ENCODE measurements at places on chromosomes 11 and 22.

DNA sequence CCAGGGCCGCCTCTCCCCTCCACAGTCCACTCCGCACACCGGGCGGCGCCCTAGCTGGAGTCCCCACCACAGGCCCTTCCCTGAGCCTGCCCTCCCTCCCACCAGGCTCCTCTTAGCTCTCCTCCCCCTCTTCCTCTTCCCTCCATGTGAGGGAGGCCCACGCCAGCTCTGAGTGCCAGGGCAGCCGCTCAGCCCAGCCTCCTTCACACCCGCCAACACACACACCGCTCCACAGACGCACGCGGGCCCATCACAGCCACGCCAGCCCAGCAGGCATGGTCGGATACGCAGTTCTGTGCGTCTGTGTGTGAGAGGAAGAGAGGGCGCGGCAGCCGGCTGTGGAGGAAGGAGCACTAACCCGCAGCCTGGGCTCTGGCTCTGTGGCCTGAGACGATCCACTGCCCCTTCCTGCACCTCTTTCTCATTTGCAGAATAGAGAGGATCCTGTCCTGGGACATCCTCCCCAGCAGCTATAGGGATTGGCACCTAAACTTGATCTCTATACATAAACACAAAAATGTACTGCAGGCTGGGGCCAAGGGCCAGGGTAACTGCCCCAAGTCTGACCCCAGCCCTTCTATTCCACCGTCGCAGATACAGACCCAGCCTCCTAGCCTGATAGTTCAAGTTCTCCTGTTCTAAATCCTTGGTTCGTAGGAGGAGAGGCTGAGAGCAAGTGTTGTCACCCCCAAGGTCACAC lies 3.5 kb downstream of the CHRM4 start:
- no peak for DNase-seq

GRCh38 chr11:2461253-2461955 lies 16.6 kb downstream of the KCNQ1 start:
- no peak for DNase-seq

DNA sequence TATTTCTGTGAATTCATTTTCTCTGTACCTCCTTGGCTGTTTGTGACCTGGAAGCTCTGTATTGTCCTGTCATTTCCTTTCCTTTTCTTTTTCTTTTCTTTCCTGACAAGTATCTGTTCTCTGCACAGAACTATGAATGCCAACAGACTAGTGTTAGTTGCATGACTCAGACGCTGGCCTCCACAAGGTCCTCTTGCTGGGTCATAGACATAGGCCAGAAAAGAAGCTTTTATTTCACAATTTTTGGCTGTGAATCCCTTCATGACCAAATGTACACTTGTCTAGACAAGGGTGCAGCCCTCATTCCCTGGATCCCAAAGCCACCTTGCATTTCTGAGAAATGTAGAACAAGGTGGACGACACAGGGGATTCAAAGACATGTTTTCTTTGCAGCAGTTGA lies 104.1 kb upstream of the MTNR1B start:
- DNase-seq = no peak

DNA sequence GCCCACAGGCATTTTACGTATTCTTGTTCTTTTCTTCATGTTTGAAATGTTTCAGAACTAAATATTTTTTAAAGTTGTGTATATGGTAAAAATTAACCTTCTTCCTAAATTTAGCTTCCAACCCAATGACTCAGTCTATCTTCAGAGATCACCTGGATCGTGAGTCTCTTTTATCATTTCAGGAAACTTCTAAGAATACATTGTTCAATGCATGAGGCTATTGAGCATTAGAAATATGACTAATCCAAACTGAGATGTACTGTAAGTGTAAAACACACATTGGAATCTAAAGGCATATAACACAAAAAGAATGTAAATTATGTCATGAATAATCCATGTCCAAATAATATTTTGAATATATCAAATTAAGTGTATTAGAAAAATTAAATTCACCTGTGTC lies 265.2 kb downstream of the LUZP2 start:
- no peak for DNase-seq

GRCh38 chr11:124075841-124076651 lies 34.9 kb upstream of the OR10G7 start:
- DNase-seq = no peak

GRCh38 chr11:34850334-34850733 lies 65.8 kb downstream of the APIP start:
- no peak for DNase-seq

- DNase-seq = no peak
Measured at GRCh38 chr22:23180301-23180892, at the start of gene BCR. Gene BCR, plus strand, starts transcription at chr22:23180509. Its CDS starts 452 bp downstream, at chr22:23180961.

GRCh38 chr22:18110194-18110953 lies at the start of gene TUBA8:
Gene TUBA8, plus strand, starts transcription at chr22:18110809. Its CDS starts 57 bp downstream, at chr22:18110866.
- no peak for DNase-seq

GRCh38 chr11:8693010-8693551 lies 10.5 kb downstream of the RPL27A start:
- DNase-seq = no peak

GRCh38 chr11:122612123-122612824 lies 43.2 kb upstream of the UBASH3B start:
- no peak for DNase-seq

- no peak for DNase-seq
Measured at GRCh38 chr11:74992852-74993251, 4.1 kb downstream of the NEU3 start.

GRCh38 chr11:57349491-57350274 lies 11.5 kb downstream of the P2RX3 start:
- no peak for DNase-seq

DNA sequence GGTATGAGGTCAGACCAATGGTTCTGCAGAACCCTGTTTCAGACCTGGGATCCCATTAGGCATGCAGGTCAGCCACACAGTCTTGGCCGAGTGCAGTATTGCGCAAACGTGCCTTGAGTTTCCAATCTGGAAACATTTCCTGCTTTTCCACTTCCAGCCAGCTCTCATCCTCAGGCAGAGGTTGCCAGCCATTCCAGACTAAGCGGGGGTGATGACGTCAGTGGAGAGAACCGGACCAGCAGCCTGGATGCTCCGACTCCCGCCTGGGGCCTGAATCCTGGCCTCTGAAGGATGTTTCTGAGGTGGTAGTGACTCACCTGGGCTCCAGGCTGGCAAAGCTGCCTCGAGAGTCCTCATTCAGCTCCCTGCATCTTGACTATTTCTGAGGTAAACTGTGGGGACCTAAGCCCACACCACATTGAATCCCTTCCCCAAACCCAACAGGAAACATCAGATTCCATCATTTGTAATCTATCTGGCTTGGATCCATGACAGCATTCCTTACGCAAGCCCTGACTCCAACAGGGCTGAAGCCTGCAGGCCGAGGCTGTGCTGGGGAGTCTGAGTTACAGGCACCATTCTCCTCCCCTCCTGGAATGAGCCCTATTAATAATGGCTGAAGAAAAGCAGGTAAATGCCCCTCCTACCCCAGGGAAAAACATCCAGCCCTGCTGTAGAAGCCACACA lies 83.0 kb downstream of the ABTB2 start:
- peak; percentile 44 for DNase-seq

- no peak for DNase-seq
Measured at GRCh38 chr22:27896245-27896644, 22.8 kb downstream of the PITPNB start.

DNA sequence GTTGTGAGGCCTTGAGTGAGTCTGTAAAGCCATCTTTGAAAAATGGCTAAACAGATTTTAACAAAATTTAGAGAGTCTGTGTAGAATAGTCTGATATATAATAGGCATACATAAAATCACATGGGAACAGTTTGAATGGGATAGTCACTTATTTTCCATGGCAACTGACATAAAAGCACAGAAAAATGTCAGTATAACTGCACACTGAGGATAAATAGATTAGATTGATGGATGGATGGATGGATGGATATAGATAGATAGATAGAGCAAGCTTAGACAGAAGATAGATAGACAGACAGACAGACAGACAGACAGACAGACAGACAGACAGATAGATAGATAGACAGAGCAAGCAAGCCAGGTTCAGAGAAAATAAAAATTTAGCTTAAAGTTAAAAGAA lies 660.2 kb upstream of the API5 start:
- DNase-seq = no peak

- no peak for DNase-seq
Measured at GRCh38 chr11:831961-832528, 707 bp upstream of the CD151 start.

- DNase-seq = no peak
Measured at GRCh38 chr11:75554258-75555022, 7.6 kb upstream of the SERPINH1 start.

GRCh38 chr22:35409783-35410662 lies 10.1 kb downstream of the MCM5 start:
- DNase-seq = no peak

DNA sequence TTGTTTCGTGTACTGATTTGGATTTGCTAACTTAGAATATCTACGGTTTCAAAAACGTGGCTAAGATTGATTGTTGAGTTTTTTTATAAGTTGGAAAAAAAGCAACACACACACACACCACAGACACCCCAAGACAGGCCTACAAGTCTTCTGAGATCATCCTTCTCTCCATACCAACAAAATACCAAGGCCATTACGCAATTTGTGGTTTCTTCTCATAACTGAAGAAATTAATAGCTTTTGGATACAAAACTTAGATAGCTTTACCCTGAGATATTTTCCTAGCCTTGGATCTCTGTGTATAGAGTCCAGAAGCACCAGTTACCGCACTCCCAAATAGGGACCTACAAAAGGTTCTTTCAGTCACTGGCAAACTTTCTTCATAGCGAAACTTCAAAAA lies 113.6 kb downstream of the SIK3 start:
- DNase-seq = no peak

DNA sequence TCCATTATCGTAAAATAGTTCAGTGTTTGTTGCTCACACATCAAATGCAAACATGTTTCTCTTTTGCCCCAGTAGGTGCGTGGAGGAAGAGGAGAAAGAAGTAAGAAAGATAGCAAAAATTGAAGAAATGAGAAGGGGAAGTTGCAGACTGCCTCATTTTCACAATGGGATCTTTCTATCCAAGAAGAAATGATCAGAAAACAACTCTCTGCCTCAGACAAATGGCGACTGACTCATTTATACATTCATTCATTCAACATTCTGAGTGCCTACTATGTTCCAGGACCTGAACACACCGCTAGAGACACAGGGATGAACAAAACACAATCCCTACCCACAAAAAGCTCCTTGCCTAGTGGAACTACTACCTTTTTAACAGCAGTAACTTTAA lies 367 bp downstream of the HPS5 start:
- DNase-seq = no peak

GRCh38 chr11:64371201-64371600 lies 12.2 kb downstream of the RPS6KA4 start:
- DNase-seq = no peak

GRCh38 chr11:94342250-94342649 lies 37.9 kb downstream of the IZUMO1R start:
- DNase-seq = no peak

- DNase-seq = no peak
Measured at GRCh38 chr11:117816151-117816741, 8.3 kb downstream of the FXYD2 start.

GRCh38 chr22:29702931-29703501 lies 16.8 kb upstream of the CABP7 start:
- no peak for DNase-seq

DNA sequence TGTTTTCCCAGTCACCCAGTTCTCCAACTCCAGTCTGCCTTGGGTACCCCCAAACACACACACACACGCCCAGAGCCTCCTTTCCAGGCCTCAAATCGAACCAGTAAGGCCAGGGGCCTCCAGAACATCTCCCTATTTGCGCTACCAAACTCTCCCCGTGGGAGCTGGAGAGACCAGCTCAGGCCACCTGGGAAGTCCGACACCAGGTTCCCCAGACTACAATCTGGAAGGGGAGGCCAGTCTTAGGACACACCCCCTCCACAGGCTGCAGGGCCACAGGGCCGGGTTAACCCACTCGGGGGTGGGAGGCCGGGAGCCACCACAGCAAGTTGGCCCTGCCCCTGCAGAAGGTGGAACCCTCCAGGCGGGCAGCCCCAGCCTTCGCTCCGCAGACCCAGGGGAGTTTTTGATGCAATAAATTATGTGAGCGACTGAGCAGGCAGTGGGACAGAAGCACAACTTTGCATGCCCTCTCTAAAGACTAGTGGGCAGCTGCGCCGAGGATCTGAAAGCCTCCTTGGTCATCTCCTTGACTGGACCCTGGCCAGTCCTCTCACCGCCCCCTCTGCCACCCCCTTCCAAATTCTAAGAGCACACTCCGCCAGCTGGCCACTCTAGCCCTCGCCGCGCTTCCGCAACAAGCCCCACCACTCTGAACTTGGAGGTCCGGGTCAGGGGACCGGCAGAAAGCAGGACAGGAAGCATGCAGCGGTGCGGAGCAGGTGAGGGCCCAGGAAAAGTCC lies 2.8 kb downstream of the IGF2 start:
- no peak for DNase-seq

GRCh38 chr11:100550912-100551632 lies 136.0 kb upstream of the ARHGAP42 start:
- no peak for DNase-seq

DNA sequence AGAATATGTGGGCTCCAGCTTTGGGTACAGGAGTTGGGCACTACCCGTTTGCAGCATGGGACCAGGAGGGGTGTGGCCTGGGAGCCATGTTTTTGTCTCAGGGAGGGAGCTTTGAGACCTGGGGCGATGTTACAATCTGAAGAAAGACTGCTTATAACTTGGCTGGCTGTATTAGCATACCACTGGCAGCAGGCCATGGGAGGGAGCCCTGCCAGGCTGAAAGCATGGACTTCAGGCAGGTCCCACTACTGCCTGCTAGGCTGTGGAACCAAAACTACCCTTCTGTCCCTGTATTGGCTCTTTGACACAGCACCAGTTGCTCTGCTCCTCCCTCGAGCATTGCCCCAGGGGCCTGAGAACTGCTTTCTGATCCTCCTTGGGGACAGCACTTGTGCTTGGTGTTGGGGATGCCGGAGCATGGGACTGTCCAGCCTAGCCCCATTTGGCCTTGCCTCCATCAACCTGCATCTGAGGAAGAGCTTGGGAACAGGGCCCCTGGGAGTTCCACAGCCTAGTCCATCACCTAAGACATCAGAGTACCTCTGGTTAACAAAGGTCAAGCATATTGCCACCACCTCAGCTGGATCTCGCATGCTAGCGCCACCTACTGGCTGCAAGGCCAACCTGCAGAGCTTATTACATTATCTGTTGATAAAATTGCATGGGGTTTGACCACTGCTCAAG lies 217.4 kb downstream of the SBF2 start:
- peak; percentile 16 for DNase-seq

DNA sequence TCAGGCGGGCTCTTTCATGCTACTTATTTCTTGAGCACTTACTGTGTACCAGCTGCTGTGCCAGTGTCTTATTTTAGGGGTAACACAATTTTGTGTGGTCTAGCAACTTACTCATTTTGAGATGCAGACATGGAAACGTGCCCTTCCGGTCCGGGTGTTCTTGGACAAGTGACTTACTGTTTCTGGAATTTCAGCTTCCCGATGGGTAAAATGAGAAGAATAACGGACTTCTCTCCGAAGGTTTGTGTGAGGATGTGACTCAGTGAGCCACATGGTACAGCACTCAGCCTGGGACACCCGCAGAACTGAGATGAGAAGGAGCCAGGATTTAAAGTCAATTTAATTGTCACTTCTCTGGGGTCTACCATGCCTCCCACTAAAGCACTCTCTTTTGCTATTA lies 114.5 kb upstream of the SYT13 start:
- no peak for DNase-seq

- DNase-seq = no peak
Measured at GRCh38 chr11:58632510-58632909, 10.0 kb downstream of the CNTF start.

Measured in retinal pigment epithelial cell (primary cell).